Glutamatergic neuron (in vitro differentiated cells): ENCODE measurements at places on chromosomes 3 and 15. TPM values are rescaled to one million over a fixed set of nuclear protein-coding genes. Genes with fewer than 3 reads are reported as not detected.

MASP1 gene
- total RNA-seq: 1.7 TPM

NEO1 gene
- total RNA-seq: 157 TPM

BCHE gene
- total RNA-seq: 4.0 TPM

SCAANT1 gene
- total RNA-seq: not detected

DNA sequence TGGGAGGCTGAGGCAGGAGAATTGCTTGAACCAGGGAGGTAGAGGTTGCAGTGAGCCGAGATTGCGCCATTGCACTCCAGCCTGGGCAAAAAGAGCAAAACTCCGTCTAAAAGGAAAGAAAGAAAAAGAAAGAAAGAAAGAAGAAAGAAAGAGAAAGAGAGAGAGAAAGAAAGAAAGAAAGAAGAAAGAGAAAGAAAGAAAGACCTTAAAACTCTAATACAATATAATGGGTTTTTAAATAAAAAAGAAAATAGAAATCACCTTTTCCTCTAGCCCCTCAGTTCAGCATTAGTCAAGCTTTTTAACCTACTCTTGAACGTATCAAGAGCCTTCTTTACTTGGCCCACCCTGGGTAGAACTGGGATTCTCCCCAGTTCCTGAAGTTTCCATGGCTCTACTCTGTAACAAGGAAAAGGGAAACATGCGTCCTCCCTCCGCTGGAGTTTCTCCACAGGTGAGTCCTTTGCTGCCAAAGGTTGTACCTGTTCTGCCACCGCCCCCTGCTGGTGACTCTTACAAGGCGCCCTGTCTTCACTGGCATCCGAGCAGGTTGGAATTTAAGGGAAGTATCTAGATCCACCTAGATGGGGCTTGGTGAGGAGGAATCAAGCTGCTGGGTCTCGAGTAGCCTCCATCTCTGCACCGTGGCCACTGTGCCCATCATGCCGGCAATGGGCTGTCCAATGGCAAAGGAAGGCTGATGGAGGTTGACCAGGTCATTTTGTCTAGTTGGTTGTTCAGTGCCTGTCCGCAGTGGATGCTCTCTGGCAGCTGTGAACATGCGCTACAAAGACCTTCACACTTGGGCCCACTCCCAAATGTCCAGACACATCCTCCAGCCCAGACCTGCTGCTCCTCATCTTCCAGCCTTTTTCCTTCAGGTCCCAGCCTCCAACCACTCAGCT lies 20.6 kb upstream of the EPHB3 start:
- peak; percentile 72 for DNase-seq

DNA sequence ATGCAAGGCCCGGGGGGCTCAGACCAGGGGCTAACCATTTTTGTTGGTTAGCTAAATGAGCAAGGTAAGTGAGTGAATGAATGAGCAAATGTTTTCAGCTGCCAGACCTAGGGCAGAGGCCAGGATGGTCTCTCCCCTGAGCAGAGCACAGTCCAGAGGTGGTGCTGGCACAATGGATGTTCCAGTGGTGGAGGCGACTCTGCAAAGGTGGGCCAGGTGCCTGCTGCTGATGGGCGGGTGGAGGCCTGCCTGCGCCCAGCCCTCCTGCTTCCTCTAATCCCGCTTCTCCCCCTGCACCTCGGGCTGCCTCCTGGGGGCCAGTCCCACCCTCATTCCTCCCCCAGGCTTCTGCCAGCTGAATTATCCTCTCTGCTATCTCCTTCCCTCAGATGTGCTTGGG lies 112.8 kb downstream of the WNT7A start:
- DNase-seq: no peak

DNA sequence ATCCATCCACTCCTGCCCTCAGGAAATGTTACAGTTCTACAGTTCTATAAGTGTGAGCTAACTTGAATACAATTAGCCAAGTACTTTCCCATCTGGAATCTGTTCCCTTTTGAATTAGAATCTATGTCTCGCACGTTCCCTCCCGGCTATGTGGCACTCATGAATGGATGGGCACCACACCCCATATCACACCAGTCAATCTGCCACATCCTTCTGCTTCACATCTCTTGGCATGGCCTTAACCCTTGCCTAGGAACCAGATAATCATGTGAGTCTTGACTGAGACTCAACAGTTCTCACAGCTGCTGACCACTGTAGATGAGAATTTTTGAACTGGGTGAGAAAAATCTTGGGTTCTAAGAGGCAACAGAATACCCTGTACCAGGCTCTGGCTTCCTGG lies 180.2 kb downstream of the TNIK start:
- no peak for DNase-seq

GRCh38 chr3:100173961-100174360 lies 59.7 kb upstream of the FILIP1L start:
- DNase-seq: no peak

DNA sequence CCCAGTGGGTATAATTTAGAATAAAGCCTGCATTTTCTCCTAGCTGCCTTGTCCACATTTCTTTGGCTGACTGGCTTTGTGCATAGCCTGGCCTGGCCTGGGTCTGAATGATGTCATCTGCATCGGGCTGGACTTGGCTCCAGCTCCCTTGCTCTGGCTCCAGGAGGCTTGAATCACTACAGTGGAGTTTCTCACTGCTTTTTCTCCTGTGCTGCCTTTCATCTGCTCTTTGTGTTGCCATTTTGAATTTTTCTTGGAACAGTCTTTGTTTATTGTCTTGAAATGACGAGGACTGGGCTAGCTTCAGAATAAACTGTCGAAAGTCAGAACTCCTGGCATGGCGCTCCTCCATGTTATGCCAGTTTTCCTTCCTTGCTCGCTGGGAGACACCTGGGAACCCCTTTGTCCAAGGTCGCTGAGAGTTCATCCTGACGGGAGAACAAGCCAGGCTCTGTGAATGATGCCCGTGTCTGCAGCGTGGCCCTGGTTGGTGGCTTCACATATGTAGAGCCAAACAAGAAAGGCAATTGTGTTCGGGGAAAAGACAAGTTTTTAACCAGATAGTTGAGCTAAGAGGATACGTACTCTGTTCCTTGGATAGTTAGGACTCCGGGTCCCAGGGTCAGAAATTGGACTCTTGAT lies 258.9 kb downstream of the PDZRN3 start:
- DNase-seq: no peak
